ENCODE measurements at places on chromosomes 12 and 14.

GRCh38 chr12:53236443-53237111, 4.6 kb upstream of the RARG start:
- no peak for DNase-seq

- DNase-seq = no peak
These were observed 49.2 kb upstream of the SLC38A1 start for GRCh38 chr12:46318037-46318436.

GRCh38 chr12:120227233-120228040, 26.5 kb upstream of the RPLP0 start:
- DNase-seq = no peak

- DNase-seq = no peak
These were observed 187.7 kb downstream of the GALC start for GRCh38 chr14:87805315-87805723.

DNA sequence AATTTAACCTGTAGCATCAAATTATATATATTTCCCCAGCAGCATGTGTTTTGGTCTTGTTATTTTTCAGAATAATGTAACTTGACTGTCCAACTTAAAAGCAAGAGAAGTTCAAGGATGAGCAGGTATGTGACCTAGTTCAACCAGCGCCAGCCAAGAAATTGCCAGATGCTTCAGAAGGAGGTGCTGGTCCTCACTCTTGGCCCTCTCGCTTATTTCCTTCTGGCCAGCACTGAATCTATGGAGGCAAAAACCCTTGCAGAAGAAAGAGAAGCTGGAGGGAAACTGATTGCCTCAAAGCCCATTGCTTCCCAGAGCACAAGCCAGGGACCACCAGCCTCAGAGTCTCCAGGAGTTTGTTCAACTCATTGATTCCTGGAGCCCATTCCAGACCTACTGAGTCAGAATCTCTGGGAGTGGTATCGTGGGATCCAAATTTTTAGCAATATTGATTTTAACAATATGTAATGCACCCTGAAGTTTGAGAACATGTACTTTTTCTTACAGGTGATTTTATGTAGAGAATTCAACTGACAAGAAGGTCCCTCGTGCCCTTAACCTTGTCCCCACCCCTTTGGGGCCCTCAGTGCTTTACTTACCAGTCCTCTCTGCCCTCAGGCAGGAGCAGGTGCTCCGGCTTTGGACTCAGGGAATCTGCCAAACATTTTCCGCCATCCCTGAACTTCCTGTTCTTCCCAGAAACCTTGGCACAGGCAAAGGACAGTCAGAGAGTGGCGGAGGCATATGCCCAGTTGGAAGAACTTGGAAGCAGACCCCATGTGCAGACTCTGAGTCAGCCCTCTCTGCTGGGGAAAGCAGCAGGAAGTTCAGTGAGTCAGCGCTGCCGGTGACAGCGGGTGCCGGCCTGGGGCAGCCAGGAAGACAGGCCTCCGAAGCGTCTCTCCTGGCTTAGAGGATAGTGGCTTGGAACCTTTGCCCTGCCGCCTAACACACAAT, 10.4 kb downstream of the BEST3 start:
- DNase-seq = no peak

DNA sequence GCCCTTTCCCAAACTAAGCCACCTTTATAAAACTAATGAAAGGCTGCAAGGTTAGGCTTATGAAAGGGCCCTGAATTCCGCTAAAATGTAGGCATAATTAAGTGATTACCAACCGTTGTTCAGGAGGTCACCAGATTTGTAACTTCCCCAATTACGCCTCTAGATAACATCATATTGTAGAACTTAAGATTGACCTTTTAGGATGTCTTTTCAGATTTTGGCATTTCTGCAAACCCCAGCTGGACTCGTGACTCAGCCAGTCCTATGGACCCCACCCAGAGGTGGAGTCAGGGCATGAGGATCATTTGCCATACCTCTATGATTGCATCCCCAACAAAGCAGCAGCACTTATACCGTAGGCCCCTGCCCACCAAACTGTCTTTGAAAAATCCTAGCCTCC, 3.7 kb upstream of the LPCAT3 start:
- no peak for DNase-seq

- no peak for DNase-seq
These were observed 23.5 kb downstream of the UBR7 start for GRCh38 chr14:93230539-93230938.

- no peak for DNase-seq
These were observed 408 bp upstream of the KRT72 start for GRCh38 chr12:52601671-52602070.

DNA sequence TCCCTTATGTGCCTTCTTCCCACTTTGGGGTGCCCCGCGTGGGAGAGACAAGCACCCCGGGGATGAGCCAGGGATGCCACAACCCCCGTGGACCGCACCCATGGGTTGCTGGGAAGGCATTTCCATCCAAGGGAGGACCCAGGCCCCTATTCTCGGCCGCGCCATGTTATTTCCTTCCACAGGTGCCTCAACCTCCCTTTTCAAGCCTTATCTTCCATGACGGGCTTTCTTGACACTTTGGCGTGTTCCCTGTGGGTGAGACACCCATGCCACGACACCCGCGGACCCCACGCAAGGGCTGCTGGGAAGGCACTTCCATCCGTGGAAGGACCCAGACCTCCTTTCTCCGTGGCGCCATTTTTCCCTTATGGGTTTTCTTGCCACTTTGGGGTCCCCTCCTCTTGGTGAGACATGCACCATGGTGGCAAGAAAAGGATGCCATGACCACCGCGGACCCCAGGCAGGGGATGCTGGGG, 269.2 kb downstream of the ALG10 start:
- no peak for DNase-seq

- no peak for DNase-seq
These were observed 28.0 kb downstream of the VPS37B start for GRCh38 chr12:122867691-122868461.

DNA sequence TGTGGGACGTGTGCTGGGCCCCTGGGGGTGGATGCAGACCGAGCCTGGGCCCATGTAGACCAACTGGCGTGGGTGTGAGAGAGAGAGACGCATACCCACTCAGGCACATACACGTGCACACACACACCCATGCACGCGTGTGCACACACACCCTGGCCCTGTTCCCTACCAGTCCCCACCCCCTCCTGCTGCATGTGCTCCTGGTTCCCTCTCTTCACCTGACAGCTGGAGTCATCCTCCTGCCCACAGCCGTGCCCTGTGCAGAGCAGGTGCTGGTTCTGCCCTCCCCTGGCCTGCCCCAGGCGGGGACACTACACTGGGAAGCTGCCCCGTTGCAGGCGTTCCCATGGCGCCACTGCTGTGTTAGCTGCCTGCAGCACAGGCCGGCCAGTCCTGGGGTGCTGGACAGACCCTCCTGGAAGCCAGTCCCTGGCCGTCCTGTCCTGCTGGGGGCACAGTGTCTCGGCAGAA, 18.5 kb downstream of the PACS2 start:
- DNase-seq = peak; percentile 35

GRCh38 chr12:28340261-28341045, 150.2 kb downstream of the CCDC91 start:
- DNase-seq = no peak

DNA sequence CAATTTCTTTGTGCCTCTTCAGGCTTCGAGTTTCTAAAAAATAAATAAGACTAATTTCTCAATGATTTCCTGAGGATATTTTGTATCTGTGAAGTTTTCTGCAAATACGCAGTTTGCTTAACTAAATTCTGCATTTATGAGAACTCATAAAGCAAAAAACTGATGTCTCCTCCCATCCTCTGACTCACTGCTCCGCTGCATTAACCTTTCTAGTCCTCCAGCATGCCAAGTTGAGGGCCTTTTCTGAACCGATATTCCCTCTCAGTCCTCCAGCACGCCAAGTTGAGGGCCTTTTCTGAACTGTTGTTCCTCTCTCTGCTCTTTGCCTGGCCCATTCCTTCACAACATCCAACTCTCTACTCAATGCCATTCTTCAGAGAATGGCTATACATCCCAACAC, 3.2 kb downstream of the IPO8 start:
- DNase-seq = no peak

DNA sequence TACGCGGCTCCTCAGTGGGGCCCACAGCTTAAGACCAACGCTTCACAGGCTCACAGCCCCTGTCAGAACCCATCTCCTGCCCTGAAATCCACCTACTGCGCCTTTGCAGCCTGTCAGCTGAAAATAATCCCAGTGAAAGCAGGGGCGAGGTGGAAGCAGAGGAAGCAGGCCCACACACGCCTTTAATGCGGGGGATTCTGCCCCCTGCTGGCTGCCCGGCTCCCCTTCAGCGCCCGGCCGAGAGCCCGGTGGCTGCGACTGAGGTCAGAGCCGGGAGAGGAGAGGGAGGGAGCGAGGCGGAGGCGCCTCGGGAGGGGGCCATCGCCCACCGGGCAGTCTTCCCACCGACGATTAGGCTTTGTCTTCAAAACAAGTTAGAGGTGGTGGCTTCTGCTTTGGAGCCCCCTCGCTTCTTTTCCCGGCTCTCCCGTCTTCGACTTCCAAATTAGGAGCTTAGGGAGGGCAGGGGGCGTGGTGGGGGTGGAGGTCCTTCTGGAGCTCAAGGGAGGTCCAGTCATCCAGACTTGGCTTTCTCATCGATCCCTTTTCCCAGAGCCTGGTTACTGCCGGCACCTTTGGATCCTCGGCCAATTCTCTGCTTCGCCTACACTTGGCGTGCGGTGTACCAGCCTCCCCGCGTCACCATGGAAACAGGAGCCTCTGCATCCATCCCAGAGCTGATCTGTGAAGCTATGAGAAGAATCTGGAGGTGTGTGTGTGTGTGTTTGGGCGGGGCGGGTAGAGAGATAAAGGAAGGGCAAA, 25.2 kb upstream of the RND1 start:
- peak; percentile 53 for DNase-seq

DNA sequence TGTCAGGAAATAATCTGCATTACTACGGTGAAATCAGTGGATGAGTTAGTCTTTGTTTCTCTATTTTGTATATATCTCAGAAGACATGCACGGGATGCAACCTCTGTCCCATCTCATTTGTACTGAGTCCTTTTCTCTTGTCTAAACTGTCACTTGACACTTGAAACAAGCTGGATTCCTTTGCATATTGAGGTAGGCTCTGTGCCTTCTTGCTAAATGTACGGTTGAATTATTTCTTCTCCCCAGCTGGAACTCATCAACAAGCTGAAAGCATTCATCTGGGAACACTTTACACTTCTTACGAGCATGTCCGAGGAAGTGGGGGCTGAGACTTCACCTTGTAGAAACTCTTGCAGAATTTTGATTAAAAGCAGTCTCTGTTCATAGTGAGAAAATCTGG, 119.5 kb downstream of the VEZT start:
- DNase-seq = no peak

DNA sequence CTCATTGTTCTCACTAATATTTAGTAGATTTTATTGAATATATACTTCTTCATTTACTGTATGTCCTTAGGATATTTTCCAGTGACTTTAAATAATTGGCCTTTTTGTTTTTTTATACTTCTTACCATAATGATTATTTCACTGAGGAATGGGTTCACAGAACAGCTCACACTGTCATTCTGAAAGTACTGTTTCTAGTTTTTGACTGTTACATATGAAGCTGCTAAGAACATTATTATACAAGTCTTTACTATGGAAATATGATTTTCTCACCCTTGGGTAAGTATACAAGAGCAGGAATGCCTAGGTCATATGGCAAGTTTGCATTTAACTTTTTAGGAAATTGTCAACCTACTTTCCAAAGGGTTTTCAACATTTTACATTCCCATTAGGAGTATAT, 343.1 kb downstream of the CCER1 start:
- no peak for DNase-seq

DNA sequence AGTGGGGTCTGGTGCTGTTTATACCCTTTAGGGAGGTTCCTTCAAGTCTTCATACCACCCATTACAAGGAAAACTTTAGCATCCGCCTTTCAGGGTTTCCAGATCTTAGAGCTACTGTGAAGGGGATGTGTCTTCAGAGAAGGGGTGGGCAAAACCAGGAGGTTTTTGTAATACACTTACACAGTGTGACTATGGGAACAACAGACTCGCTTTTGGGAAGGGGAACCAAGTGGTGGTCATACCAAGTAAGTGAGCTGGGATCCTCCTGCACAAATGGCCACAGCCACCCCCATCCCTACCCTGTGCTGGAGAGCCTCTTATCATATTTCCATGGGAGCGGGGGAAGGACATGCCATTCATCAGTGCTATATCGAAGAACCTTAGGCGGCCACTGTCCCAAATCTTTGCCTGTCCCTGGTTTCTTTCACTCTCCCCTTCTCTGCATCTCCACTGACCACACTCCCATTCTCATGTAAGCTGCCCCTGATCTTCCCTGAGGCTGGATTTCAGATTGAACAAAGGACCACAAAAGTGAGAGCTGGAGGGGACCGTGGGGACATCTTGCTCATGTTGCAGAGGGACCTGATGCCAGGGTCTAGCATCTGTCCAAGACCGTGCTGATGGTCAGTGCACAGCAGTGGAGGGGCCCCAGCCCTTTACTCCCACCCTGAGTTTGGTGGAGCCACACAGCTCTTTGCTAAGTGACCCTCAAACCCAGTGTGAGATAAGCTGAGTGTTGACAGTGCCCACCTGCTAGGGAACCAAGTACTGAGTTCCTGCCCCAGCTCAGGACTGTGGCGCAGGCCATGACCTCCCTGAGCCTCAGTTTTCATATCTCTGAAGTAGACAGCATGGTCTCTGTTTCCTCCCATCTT, 51.4 kb downstream of the DAD1 start:
- no peak for DNase-seq

GRCh38 chr14:38469156-38469555, 213.3 kb upstream of the CLEC14A start:
- DNase-seq = no peak

- no peak for DNase-seq
These were observed 116.6 kb upstream of the HIF1A start for GRCh38 chr14:61578745-61579144.

- DNase-seq = no peak
These were observed 93.5 kb downstream of the PPP1R12A start for GRCh38 chr12:79841248-79841877.

- DNase-seq = no peak
These were observed 106.5 kb downstream of the ETV6 start for GRCh38 chr12:11756022-11756421.

DNA sequence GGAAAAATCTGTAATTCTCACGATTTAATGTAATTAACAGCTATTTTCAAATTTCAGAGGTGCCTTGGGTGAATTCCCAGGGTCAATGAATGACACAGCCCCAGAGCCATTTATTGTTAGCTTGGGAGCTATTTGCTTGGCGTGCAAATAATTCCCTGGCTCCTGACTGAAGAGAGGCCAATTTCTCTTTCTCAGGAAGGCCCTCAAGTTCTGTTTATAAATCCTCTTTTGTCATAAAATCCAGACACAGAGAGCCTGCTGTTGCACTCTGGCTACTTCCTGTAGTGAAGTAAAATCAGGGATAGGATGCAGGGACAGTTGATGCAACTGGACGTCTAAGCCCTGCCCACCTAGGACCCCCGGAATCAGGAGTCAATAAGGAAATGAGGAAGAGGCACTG, 154.3 kb downstream of the TMX1 start:
- DNase-seq = no peak

DNA sequence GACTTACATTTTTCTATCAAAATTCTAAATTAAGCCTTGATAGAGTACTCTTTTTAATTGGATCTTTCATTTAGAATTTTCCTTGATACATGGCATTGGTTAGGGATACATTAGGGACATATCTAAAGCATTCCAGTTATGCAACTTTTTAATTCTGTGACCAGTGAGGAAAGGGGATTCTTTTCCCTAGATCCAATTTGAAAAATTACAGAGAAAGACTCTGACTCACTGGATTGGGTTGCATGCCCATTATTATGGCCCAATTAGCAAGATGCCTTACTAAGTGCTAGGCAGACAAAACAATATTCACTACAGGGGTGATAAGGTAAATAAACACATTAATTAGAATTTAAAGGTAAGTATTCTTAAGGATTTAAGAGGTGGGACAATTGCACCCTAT, 5.2 kb upstream of the RAD52 start:
- no peak for DNase-seq

GRCh38 chr12:27592548-27592947, 68.5 kb downstream of the PPFIBP1 start:
- DNase-seq = no peak

Measured in NCI-H510A (cell line).